Skin of body (tissue), 3 donors: ENCODE measurements at places on chromosomes 1 and 21.

GRCh38 chr1:91781901-91782622, 103.9 kb downstream of the TGFBR3 start:
- peak; percentile 53 for DNase-seq

GRCh38 chr1:18100491-18101063, 7.0 kb upstream of the IGSF21 start:
- peak; percentile 27 for DNase-seq

DNA sequence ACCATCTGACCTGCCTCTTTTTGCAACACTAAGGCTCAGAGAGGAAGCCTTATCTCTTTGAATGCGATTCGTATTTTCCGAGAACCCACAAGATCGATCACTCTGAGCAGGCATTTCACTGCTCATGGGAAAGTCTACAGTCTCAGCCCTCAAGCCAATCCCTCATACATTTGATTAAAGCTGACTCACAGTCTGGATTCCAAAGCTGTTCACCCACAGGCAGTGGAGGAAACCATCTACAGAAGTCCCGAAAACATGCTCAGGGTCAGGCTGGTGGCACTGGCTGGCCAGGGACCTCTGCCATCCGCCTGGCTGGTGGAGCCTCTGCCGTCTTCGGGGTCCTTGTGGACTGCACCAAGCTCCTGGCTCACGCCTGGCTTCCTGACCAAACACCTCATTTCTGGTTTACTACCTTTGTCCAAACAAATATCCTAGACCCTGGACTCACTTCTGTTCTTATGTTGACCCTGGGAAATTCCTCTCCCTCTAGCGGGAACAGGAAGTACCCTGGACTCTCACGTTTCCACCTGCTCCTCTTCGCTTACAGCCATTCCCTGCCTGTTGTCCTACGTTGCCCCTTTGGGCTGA, 650.0 kb downstream of the SMYD3 start:
- no peak for DNase-seq

GRCh38 chr1:19597496-19598309, 46.4 kb upstream of the NBL1 start:
- peak; percentile 36 for DNase-seq

GRCh38 chr1:209064850-209065706, 518.4 kb upstream of the CAMK1G start:
- DNase-seq, result no peak

DNA sequence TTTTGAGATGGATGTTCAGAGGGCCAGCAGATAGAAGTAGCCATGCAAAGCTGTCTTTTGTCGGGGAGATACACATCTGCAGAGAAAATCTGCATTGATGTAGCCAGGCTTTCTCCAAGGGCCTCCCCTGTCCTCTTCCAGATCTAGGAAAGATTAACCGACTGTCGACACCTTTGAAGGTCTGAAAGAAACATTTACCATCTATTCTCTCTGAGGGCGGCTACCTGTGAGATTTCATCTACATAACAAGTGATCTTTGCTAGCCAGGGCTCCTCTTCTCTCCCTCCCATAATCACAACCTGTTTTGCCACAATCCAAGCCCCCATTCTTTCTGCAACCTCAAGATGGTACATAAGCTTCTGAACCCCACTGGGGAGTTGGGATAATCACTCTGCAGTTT, 193.6 kb downstream of the RGS7 start:
- no peak for DNase-seq

DNA sequence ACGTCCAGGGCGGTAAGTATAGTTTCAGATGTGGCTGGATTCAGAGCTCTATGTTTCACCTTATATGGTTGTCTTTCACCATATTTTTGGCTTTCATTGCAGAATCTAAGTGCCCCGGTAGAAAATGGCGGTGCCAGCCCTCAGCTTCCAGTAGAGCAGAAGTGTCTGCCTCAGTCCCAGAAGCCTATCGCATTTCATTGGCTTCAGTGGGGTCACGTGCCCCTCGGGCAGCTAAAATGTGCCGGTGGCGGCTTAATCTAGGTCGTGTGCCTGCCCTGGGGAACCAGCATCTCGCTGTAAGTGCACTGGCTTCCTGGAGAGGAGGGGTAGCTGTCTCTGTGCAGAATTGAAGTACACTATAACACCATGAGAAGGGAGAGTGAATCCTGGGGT, 107.4 kb upstream of the MAGI3 start:
- DNase-seq, result no peak

DNA sequence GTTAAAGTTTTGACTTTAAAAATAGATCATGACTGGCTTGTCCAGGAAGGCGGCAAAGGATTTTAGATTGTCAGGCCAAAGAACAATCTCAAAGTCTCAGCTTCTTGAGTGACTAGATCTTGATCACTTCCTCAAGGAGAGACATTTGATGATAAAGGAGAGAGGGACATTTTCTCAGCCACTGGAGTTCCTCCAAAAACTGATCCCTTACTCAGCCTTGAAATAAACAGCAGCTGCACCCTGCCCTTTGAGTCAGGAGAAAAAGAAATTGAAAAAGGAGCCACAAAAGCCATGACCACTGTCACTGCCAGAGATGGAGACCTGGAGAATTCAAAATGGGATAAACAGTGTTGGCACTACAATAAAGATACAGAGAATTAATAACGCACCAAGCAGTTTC, 288.4 kb upstream of the PRMT6 start:
- no peak for DNase-seq

DNA sequence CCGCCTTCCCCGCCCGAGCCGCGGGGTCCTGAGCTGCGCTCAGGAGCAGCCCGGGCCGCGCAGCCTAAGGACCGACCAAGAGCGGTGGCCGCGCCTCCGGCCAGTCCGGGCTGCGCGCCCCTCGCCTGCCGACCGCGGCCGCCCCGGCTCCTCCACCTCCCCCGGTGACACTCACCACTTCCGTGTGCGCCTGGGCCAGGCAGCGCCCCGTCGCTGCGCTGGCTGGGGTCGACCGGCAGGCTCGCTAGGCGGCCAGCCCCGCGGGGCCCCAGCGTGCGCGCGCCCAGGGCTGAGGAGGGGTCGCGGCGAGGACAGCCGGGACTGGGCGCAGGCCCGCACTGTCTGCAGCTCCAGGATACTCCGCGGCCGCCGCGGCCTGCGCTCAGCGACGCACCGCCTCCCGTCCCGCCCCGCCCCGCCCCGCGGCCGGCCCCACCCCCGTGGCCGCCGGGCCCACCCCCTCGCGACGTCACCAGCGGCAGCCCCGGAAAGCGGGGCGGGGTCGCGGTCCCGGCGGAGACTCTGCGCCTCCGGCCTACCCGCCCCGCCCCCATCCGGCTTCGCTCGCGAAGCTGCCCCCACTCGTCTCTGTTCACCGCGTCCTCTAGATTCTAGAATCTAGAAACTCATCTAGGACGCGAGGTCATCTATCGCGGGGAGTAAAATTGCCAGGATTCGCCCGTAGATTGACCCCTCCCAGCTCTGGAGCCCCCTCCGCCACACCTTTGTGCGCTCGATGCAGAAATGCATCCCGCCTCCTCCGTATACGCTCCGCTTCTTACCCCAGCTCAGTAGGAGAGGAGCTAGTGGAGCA, at the start of gene JAK1:
Gene JAK1 (minus strand): TSS at position 392 of the 814 bp plus-strand sequence. CDS start 80,285 bp downstream, outside the sequence.
- DNase-seq, result peak; percentile 84

GRCh38 chr1:12387641-12388040, 157.8 kb downstream of the VPS13D start:
- no peak for DNase-seq
